ENCODE measurements at places on chromosomes 4 and X. TPM values are rescaled to one million over a fixed set of nuclear protein-coding genes. Genes with fewer than 3 reads are reported as not detected.

DNA sequence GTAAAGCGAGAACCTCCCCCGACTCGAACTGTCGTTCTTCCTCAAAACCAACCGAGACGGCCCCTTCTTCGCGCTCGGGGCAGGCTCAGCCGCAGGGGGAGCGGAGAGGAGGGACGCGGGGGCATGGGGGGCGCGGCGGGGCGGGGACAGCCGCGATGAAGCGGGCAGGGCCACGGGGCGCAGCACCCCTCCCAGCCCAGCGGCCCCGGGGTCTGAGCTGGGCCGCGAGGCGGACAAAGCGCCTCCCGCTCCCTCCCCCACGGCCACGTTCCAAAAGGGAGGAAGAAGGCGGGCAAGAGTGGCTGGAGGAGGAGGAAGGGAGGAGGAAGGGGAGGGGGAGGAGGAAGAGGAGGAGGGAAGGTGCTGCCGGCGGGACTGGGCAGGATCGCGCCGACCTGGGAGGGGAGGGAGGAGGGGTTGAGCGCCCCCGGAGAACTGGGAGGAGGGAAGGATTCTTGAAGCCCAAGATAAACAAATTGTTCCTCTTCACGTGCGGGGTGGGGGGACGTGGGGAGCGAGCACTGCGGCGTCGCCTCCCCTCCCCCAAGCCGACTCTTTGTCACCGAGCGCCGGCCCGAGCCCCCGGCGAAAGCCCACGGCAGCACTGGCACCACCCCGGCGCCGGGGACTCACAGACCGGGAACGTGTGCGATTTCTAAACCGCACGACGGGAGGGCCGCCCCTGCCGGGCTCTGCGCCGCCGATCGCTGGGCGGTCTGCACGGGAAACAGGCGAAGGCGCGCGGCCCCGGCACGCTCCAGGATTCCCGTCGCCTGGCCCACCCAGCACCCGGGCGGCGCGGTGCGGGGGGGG lies 2.9 kb downstream of the MAML3 start:
- peak; percentile 58 for DNase-seq

RCHY1 gene
- 31.1 TPM for total RNA-seq

GRCh38 chr4:162010362-162010761 lies 153.4 kb downstream of the FSTL5 start:
- DNase-seq: peak; percentile 59

ARAF gene
- 28.0 TPM for total RNA-seq

CLIC2 gene
- 0.32 TPM for total RNA-seq

GRCh38 chrX:154750301-154751202 lies at the start of gene GAB3:
Gene GAB3, minus strand, starts transcription at chrX:154751077. Its CDS starts 52 bp downstream, at chrX:154751025.
- DNase-seq: no peak

GRCh38 chrX:49999087-49999486 lies 76.7 kb downstream of the CLCN5 start:
- no peak for DNase-seq

DNA sequence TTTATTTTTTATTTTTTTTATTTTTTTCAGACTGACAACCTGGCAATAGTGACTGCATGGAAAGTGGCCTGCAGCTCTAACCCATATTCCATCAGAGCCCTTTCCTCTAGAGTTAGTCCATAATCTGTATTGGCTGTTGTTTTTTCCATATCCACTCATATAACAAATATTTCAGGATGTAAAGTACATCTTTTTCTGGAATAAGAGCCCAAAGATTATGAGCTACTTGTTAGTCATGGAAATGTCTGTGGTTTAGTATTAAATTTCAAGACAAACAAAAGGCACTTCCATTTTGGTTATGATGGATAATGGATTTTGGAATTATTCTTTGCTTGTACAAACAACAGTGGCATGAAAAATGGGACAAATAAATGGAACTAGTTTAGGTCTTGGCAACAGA lies 296.0 kb upstream of the HS3ST1 start:
- DNase-seq: peak; percentile 92

UGDH gene
- total RNA-seq: 102 TPM

DNA sequence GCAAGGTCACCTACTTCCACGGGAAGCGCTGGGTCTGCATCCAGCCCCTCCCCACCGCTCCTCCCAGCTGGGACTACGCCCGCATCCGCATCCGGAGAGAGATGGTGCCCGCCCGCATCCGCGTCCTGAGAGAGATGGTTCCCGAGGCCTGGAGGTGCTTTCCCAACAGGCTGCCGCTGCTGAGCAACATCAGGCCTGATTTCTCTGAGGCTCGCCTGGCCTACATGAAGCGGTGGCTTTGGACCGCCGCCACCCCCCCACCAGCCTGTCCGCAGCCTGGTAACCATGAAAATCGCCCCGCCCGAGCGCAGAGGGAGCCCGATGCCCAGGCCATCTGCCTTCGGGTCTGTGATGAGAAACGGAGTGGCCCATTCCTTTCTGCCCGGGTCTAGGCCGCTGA lies 18.1 kb downstream of the CLTRN start:
- no peak for DNase-seq

DNA sequence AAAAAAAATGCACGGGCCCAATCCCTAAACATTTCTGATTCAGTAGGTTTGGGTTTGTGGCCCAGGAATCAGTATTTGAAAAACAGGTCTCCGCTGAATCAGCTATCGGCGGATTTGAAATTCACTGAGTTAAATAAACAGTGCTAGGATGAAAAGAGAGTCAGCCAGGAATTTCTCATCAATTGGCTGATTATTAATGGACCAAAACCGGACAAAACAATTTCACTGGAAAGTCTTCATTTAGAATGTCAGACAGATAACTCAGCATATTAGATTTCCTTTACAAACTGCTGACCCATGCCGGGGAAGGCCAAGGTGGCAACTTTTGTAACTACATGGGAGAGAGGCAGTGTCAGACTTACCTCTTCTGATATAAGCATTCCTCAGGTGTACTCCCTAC lies 99.4 kb upstream of the LSM6 start:
- DNase-seq: no peak

GRCh38 chr4:174494726-174495125 lies 27.6 kb downstream of the HPGD start:
- DNase-seq: no peak

- DNase-seq: no peak
Observed at GRCh38 chr4:1215141-1216075, 33.5 kb downstream of the CTBP1 start.

MFAP3L gene
- 10.2 TPM for total RNA-seq

DNA sequence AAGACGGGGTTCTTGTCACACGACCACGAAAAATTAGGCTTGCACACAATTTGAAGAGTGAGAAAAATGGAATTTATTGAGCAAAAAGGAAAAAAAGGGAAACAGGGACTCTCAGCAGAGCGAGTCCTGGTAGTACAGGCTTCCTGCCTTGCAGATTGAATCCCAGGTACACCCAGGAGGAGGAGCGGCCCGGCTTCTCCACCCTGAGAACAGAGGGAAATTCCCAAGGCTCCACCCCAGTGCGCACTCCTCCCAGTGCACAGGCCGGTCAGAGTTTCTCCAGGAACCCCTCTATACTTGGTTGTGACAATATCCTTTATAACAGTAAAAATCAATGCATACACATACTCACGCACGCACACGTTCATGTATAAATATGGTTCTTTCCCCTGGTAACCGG lies 22.0 kb downstream of the SLC4A4 start:
- DNase-seq: no peak

DNA sequence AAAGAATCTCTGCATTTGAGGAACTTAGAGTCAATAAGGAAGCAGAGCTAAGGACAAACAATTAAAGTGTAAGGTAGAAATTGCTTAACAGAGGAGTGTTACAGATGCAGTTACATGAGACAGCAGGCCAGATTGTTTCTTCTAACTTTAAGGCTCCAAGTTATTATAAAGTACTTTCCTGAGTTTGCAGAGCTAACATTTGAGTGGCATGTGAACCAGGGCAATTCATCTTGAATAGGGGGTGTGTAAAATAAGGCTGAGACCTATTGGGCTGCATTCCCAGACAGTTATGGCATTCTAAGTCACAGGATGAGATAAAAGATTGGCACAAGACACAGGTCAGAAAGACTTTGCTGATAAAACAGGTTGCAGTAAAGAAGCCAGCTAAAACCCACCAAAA lies 7.6 kb upstream of the LNX1 start:
- DNase-seq: no peak

APELA gene
- total RNA-seq: not detected

Measured in LHCN-M2 (cell line).